ENCODE measurements at places on chromosomes 3 and 15.

GRCh38 chr3:133893683-133894352 is 1.9 kb downstream of the RAB6B start:
- no peak for DNase-seq

DNA sequence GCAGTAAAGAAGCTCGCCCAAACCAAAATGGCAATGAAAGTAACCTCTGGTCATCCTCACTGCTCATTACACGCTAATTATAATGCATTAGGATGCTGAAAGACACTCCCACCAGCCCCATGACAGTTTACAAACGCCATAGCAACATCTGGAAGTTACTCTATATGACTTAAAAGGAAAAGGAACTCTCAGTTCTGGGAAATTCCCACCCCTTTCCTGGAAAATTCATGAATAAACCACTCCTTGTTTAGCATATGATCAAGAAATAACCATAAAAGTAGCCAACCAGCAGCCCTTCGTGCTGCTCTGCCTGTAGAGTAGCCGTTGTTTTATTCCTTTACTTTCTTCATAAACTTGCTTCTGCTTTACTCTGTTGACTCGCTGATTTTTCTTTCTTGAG is 164.6 kb downstream of the SMAD6 start:
- DNase-seq = no peak

GRCh38 chr15:34047893-34048775 is 9.1 kb upstream of the AVEN start:
- no peak for DNase-seq

- DNase-seq = no peak
Measured at GRCh38 chr3:87958289-87958688, 100.5 kb downstream of the CGGBP1 start.

GRCh38 chr3:49022688-49023171 is 809 bp downstream of the NDUFAF3 start:
- no peak for DNase-seq

DNA sequence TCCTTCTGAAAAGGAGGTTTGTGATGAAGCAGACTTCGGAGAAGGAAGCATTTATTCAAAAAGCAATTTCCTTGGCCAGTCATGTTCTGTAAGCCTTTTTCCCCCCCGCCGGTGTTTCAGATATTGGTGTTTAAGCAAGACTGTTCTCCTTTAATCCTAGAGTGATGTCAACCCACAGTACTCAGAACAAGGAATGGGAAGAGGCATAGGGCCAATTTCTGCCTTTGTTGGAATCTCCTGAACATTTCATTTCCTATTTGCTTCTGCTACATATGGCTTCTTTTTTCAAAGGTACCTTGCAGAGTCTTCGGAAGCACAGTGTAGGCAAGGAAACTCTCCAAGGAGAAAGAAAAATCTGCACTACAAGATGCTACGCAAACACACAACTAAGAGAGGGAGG is 713.1 kb upstream of the CFAP20DC start:
- DNase-seq = no peak

- DNase-seq = no peak
Measured at GRCh38 chr3:42184651-42185443, 81.1 kb downstream of the CCK start.

DNA sequence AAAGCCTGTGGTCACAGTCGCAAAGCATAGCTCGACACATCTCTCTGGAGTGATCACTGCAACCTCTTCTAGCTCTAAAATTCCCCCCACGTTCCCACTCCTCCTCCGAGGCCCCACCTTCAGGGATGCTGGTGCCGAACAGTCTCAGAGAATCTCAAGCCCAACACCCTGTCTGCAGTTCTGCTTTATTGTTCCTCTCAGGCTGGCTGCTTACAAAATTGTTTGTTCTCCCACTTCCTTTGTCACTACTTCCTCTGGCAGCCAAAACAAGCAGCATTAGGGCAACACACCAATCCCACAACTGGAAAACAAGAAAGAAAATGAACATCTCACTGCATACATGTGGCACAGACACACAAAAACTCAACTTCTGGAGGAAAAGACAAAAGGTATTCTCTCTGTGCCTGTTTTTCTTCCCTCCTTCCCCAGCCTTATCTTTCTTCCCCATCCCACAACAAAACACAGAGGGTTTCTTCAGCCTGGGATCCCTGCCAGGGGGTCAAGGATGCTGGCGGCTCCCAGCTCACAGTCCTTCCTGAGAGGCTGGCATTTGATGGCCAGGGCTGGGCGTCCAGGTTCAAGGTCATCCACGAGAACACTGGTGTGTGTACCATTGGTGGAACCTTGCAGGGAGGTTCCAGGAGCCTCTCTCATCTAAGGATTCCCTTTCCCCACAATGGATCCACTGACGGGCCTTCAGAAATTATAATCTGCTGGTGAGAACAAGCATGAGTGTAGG is 108.4 kb downstream of the TMCO5A start:
- DNase-seq = no peak

DNA sequence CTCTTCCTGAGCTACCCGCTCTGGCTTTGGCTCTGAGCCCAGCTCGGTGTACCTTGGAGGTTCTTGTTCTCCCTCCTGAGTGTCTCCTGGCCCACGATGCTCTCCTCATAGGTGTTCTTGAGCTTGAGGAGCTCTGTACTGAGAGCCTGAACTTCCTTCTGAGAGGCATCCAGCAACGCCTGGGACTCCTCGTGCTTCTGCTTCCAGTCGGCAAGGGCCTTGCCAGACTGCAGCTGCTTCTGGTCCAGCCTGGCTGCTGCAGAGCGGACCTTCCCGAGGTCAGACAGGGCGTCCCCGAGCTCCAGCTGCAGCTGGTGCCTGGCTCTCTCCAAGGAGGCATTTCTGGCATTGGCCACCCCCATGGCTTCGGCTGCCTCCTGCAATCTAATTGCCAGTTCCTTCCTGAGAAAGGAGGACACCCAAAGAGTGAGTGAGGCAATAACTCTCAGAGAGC is 99.8 kb downstream of the MYH15 start:
- no peak for DNase-seq

GRCh38 chr3:72997421-72997961 is 880 bp downstream of the PPP4R2 start:
- peak; percentile 36 for DNase-seq

- DNase-seq = no peak
Measured at GRCh38 chr3:39088456-39088855, 19.0 kb downstream of the GORASP1 start.

DNA sequence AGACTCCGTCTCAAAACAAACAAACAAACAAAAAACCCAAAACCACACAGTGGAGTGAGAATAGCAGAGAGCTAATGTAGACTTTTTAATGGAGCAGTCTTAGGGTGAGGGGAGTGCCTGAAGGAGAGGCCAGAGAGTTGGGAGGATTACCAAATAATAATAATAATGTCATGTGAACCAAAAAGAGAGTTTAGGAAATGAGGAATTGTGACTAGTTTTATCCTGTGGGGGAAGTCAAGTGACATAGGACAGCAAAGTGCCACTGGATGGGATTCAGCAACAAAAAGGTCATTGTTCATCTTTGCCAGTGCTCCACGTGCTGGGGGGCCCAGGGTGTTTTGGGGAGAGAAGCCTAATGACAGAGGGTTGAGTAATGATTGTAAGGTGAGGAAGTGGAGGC is 12.9 kb downstream of the GPR87 start:
- no peak for DNase-seq

DNA sequence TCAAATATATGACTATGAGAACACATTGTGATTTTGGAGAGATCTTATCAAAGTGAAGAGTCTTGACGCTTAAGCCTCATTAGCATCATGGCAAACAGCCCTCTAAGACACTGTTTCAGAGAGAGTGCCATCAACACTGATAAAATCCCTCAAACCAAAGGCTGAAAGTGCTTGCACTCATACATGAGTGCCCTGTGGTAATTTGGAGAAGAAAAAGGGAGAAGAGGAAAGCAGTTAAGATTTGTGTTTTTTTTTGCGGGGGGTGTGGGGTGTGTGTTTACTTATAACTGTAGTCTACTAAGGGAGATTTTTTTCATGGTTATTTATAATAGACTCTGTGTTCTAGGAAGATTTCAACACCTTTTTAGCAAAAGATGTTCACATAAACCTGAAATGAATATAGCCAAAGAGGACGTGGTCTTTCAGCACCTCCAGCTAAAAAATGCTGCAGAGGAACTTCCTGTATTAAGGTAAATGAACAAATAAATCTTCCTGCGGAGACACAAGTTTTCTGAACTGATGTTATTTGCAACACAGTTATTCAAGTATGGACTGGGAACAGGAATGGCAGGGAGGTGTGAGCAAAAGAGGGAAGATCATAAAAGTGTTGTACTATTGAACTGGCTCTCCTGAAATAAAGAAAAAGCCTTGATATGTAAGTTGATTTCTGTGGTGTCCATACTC is 81.9 kb upstream of the TGFBR2 start:
- DNase-seq = no peak

GRCh38 chr3:142650001-142650693 is 54.0 kb downstream of the PLS1 start:
- DNase-seq = no peak

DNA sequence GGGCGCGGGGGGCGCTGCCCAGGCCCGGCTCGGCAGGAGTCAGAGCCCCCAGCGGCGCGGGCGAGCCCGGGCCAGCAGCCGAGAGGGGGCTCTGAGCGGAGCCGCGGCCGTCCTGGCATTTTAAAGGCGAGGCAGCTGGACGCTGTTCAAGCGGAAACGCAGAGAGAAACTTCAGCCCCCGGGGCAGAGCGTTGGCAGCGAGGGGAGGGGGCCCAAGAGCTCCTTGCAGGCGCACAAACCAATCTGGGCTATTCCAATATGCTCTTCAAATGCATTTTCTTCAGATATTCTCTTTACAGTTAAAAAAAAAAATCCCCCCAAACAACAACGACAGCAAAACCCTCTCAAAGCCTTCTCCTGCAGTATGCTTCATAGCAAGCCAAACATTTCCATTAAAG is at the start of gene CTXND1:
Gene CTXND1 (minus strand): TSS at position 93 of the 398 bp plus-strand sequence. CDS start 50,264 bp downstream, outside the sequence.
- DNase-seq = no peak

- no peak for DNase-seq
Measured at GRCh38 chr3:150783316-150783715, 20.3 kb upstream of the SIAH2 start.

- no peak for DNase-seq
Measured at GRCh38 chr3:35708394-35709271, 69.3 kb downstream of the ARPP21 start.

DNA sequence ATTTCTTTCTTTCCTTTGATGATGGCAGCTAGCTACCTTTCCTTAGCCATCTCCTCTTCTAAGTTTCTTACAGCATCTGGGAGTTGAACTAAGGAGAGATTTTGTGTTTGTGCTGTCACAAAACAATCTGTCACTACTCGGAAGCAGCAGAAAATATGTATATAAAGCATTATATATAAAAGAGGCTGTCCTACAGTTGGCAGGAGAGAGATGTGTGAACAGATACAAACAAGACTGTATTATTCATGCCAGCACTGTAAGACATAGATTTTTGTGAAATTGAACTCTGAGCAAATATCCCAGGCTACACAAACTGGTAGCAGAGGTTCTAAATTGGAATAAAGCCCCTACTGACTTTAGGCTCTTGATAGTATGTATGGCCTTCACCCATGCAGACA is 577.5 kb upstream of the NECTIN3 start:
- no peak for DNase-seq

DNA sequence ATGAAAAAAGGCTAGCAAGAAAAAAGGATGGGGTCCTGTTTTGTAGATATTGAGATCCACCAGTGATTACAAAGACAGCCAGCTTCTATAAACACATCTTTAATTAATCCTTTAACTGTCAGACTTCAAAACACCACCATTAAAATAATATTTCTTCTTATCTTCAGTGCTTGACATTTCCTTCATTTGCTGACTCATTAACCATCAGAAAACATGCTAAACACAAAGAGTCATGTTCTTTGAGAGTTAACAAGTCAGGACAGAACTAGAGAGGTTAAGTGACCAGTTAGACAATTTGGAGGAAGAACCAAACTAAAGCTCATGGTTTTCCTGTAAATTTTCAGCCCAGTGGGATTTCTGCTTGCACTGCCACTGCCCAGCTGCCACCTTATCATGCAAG is 111.4 kb downstream of the MEIS2 start:
- no peak for DNase-seq

DNA sequence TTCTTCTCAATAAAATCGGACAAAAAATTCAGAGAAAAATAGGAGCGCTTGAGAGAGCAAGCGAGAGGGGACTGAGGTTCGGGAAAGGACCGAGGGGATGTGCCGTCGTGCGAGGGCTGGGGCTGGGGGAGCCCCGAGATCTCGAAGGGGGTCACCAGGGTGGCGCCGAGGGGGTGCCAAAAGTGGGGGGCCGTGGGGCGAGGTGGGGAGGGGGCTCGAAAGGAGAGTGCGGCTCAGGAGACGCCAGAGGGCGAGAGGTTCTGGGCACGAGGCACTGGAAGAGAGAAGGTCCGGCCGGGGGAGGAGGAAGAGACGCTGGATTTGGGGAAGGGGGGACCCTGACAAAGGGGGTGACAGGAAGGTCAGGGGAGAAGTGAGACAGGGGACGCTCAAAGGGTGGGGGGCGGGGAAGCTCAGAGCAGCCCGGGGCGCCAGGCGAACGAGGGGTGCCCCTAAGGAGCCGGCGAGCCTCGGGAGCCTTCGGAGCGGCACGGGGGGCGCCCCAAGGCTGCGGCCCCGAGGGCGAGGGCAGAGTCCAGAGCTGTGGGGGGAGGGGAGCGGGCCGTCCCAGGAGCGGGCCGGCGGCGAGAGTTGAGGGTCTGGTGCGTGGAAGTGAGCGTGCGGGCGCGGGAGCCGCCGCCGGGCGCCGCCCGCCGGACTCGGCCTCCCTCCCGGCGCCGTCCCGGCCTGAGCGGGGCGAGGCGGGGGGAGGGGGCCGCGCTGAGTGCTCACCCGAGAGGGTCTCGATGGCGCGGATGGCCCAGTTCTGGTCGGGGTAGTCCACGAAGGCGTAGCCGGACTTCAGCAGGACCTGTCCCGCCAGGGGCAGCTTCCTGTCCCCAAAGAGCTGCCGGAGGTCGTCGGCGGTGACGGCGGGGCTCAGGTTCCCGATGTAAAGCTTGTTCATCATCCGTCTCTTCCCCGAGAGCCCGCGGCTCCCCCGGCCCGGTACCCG is 514 bp downstream of the IGF2BP2 start:
- DNase-seq = no peak

- no peak for DNase-seq
Measured at GRCh38 chr15:33612721-33613304, 302.0 kb downstream of the RYR3 start.

- DNase-seq = no peak
Measured at GRCh38 chr3:126551121-126551838, 7.5 kb downstream of the C3orf22 start.

DNA sequence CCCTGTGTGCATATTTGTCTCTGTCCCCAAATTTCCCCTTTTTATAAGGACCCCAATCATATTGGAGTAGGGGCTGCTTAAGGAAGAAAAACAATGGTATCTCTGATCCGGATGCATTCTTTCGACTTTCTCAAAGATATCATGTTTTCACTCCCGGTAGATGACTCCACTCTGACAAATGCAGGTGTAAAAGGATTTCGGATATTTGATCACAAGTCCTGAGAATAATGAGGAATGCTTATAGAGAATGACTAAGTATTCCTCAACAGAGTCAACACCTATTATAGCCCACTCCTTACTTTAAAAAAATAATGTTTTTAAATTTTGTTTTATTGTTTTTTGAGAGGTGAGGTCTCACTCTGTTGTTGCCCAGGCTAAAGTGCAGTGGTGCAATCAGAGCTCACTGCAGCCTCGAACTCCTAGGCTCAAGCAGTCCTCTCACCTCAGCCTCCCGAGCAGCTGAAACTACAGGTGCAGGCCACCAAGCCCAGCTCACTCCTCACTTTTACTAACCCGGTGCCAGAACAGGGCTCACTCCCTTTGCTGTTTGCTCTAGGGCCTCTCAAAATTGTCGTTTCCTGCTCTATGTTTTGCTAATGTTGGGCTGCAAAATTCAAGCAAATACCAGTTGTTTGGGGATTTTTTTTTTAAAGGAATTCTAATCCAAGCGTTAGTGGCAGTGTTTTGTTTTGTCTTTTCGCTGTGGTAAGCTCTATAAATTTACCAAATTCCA is 24.6 kb downstream of the COL8A1 start:
- DNase-seq = no peak

- no peak for DNase-seq
Measured at GRCh38 chr15:42971830-42972229, 51.3 kb upstream of the TTBK2 start.
